ENCODE measurements at places on chromosomes 2 and 18.

- DNase-seq = no peak
Observed at GRCh38 chr2:127985735-127986134, 42.1 kb downstream of the SAP130 start.

DNA sequence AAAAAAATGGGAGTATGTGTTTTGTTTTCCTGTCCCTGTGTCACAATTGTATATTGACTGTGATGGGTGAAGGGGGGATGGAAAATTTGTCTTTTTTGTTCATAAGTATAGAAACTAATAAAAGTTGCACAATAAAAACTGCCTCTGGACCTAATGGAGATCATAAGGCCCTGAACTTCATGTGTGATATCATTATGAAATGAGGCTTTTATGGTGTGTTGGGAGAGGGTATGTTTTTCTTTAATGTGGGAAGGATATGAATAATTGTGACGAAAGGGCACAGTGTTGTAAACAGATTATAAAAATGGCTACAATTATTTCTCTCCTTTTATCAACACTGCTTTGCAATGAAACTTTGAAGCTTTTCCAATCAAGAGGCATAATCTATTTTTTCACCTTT, 1889.3 kb upstream of the CELF4 start:
- no peak for DNase-seq

- no peak for DNase-seq
Observed at GRCh38 chr2:122999258-122999657, 1025.8 kb upstream of the CNTNAP5 start.

DNA sequence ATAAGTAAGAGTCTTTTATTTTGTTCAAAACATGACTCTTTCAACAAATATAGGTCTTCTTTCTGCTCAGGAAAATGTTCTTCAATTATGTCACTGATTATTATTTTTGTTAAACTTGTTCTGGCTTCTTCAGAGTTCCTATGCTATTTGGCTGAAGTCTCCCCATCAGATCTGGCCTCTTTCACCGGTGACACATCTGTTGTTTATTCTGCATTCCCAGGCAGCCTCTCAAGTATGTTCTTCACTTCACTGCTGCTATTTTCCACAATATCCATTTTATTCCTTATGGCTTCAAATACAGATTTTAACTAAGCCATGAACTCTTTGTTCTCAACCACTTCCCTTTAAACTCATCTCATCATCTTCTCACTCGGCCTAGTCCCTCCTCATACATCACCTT, 45.7 kb downstream of the HDAC4 start:
- DNase-seq = no peak

GRCh38 chr18:38397094-38397493, 831.5 kb upstream of the CELF4 start:
- DNase-seq = no peak

DNA sequence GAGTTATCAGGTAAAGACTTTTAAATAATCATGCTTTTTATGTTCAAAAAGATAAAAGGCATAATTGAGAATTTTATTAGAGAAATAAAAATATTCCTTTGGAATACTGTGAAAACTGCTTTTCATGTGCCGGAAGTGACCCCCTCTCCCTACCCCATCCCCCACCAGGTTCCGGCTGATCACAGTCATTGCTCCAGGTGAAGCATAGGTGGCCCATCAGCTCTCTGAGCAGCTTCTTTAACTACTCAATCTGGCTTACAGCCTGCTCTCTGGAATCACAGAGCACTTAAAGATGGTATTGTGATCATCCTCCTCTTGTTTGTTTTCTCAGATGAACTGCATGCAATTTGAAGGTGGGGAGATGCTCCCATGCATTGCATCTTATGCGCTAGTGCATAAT, 257.7 kb downstream of the EN1 start:
- DNase-seq = no peak

GRCh38 chr18:51890762-51891161, 449.2 kb upstream of the DCC start:
- no peak for DNase-seq

DNA sequence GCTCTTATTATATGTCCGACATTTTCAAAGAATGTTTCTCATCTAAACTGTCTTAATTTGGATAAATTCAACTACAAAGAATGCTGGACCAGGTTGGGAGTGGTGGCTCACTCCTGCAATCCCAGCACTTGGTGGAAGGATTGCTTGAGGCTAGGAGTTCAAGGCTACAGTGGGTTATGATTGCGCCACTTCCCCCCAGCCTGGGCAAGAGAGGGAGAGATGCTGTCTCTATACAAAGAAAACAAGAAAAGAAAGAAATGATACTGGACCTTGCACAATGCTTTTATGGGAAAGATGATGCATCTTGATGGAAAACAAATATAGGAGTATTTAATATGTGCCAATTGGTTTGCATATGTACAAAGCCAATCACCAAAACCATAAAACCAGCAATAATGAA, 296.7 kb downstream of the LPIN1 start:
- DNase-seq = no peak

DNA sequence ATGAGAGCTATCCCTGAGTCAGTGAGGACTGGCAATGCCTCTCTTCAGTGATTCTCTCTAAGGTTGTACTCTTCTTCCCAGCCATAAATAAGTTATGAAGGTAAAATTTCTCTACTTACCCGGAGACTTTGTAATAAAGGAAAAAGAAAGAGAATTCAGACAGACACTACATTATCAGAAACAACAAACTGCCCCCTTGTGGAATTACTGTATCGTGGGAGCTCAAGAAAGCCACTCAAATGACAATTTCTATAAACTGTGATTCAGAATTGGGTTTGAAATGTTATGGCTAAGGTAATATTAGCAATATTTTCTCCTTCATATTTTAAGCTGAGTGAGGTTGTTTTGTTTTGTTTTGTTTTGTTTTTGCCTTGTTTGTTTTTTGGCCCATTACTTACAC, 155.8 kb upstream of the TANK start:
- DNase-seq = no peak

DNA sequence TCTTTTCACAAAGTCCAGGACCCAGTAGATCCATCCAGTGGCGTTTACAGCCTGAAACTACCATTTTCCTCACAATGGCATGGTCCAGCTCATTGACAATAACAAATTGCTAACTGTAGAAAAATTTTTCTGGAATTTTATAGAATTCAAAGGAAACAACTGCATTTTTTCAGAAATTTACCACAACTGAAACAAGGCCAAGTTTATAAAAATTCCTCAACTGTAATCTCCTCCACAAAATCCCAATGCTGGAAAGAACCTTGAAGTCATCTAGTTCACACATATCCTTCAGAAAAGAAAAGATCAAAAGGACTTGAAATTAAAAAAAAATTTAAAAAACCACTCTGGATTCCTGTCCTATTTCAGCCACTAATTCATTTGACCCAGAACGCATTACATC, 226.0 kb upstream of the CTAGE1 start:
- DNase-seq = no peak

DNA sequence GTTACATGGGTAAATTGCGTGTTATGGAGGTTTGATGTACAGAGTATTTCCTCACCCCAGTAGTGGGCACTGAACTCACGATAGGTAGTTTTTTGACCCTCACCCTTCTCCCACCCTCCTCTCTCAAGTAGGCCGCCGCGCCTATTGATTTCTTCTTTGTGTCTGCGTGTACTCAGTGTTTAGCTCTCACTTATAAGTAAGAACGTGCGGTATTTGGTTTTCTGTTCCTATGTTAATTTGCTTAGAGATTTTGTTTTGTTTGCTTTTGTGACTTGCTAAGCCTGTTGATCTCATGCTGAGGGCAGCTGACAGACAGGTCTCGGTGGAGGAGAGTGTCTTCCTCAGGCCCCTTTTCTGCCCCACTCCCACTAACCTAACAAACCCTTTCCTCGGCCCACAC, 36.2 kb downstream of the ACOXL start:
- DNase-seq = no peak

DNA sequence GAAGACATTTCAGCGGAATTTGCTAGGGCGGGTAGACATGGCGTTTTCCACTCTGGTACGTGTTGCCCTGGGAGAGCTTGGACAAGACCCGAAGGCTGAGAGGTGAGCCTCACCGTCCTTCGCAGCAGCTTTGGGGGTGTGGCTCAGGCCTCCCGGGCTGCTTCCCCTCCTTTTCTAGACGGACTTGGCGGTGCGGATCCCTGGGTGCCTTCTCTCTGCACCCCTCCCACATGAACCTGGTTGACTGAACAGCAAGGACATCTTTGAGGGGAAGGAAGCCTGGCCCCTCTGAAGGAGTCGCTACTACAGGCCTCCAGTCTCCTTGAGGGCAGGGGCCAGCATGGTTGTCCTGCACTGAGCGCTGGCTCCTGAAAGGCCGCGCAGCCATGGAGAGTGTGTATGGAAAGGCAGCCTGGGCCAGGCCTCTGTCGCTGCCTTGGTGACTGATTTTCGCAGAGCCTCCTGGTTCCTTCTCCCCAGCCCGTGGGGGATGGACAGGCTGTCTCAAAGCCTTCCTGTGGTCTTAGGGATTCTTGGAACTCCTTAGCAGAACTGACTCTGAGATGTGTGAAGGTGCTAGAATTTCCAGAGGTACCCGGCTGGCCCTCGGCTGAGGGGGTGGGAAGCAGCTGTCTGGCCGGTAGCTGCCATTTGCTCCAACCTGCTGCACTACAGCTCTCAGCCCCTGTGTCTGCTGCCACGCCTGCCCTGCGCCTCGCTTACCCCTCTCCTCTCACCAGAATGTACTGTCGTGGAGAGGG, 9.9 kb downstream of the CNNM4 start:
- DNase-seq = no peak

GRCh38 chr2:62119311-62119974, 76.5 kb upstream of the B3GNT2 start:
- no peak for DNase-seq

- no peak for DNase-seq
Observed at GRCh38 chr2:178632729-178633128, 152.5 kb downstream of the PLEKHA3 start.

- peak; percentile 100 for DNase-seq
Observed at GRCh38 chr2:15941871-15942710, 1.7 kb downstream of the MYCN start.

- peak; percentile 27 for DNase-seq
Observed at GRCh38 chr2:225668606-225669266, 269.2 kb downstream of the NYAP2 start.

DNA sequence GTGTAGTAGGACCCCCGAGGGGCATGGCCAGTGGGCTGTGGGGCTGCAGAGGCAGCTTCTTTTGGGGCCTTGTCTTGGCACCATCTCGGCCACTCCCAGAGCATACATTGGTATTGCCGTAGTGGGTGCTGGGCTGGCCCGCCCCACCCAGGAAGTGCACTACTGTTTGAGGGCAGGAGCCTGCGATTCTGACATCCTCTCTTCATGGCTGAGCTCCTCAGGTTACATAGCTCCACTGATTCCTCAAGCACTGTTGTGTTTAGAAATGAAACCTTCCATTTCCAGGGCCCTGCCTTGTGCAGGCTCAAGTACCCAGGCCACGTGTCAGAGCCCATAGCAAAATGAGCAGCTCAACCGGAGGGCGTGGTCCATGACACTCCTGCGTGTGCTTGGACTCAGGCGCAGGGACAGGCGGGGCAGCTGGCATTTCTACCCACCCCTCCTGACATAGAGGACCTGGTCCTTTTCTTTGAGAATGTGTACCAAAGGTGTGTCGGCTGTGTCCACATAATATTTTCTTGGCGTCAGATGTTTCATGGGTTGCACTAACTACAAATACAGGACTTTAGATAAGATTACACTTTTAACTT, 67.9 kb downstream of the DGKD start:
- DNase-seq = no peak

- DNase-seq = no peak
Observed at GRCh38 chr18:25164211-25164847, 187.6 kb downstream of the ZNF521 start.

DNA sequence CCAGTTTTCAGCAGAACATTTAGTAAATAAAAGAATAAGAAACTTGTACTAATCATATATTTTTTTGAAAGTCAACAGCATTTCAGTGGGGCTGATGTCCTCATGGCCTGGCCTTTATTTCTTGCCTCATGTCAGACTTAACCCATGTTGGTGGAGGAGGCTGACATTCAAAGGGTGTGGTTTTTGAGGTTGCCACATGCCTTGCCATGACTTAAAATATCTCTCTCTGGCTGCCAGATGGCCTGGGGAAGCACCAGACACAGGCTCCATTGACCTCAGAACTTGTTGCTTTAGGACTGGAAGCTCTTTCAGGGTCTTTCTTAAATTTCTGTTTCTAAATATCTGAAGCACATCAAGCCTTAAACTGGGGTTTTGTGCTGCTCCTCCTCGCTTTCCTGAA, 32.5 kb upstream of the CD28 start:
- no peak for DNase-seq

GRCh38 chr2:104404526-104404925, 449.4 kb upstream of the POU3F3 start:
- no peak for DNase-seq

- peak; percentile 48 for DNase-seq
Observed at GRCh38 chr2:2698182-2699120, 367.4 kb upstream of the MYT1L start.

DNA sequence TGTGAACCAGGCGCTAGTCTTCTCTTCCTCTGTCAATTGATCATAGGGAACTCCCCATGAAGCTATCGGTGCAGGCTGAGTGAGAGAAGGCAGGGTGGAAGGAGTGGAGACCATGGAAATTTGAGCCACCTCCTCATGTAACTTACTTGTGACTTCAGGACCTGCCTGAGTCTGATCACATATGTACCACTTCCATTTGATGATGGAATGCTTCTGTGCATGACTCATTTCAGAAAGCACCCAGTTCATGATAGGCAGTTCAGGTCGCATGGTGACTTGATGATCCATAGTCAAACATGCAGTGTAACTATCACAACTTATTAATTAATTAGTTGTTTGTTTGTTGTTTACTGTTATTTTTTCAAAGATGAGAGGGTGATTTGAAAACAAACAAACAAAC, 1296.7 kb downstream of the SUCLG1 start:
- no peak for DNase-seq

GRCh38 chr2:4417771-4418170, 714.4 kb downstream of the DCDC2C start:
- DNase-seq = no peak

DNA sequence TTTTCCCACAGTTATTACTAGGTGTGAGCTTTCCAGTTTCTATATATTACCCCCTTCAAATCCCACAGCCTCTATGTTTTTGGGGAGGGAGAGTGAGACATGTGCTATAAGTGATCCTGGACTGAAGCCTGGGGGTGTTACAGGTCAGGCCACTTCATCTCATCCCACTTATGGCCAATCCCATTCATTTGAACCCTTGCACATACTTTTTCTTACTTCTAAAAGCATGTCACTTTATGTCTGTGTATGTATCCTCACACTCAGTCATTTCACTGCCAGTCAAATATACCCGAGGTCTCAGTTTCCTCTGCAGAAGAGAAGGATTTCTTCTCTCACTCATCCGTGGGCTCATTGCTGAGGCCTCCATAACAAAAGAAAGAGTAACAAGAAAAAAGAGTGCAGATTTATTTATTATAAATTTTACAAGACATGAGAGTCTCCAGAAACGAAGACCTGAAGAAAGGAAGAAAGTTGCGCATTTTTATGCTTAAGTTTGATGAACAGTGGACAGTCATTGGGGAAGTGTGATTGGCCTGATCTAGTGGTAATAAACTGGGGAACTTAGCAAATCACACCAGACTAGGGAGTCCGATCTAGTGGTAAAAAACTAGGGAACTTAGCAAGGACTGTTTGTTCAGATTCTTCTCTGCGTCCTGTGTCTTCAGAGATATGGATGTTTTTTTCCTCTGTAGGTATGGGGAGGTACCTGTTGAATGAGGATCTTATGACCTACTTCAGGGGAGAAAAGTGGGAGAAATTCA, 52.1 kb downstream of the ICOS start:
- DNase-seq = no peak

All from BE2C (cell line).